ENCODE measurements at places on chromosomes 6 and 20.

DNA sequence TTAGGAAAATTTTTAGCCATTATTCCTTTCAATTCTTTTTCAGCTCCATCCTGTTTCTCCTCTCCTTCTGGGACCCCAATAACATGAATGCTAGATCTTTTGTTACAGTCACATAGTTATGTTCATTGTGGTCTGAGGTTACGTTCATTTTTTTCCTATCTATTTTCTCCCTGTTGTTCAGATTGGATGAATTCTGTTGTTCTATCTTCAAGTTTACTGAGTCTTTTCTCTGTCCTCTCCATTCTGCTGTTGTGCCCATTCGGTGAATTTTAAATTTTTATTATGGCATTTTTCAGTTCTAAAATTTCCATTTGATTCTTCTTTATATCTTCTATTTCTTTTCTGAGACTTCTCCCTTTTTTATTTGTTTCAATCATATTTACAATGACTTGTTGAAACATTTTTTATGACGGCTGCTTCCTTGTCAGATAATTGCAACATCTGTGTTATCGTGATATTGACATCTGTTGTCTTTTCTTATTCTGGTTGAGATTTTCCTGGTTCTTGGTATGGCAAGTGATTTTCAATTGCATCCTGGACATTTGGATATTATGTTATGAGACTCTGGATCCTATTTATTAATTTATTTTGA, 12.6 kb upstream of the DDR1 start:
- DNase-seq: no peak

- no peak for DNase-seq
These were observed 71.1 kb downstream of the PERP start for GRCh38 chr6:138036111-138036510.

DNA sequence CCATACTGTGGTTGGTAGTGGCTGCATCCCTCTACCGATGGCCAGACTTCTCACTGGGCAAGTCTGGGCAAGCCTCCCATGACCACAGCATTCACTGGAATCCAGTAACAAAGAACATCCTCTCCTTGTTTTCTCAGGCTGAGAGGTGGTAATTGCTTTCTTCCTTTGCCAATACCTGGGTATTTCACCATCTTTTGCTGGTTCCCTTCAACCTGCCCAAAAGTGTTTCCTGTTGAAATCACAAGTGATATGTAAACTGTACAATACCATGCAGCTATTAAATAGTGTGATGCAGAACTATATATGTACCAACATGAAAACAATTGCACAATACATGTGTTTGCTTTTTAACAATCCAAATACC, at the start of gene PTCHD4:
Gene PTCHD4 (minus strand): TSS at position 55 of the 364 bp plus-strand sequence. CDS start 42,240 bp downstream, outside the sequence.
- no peak for DNase-seq

DNA sequence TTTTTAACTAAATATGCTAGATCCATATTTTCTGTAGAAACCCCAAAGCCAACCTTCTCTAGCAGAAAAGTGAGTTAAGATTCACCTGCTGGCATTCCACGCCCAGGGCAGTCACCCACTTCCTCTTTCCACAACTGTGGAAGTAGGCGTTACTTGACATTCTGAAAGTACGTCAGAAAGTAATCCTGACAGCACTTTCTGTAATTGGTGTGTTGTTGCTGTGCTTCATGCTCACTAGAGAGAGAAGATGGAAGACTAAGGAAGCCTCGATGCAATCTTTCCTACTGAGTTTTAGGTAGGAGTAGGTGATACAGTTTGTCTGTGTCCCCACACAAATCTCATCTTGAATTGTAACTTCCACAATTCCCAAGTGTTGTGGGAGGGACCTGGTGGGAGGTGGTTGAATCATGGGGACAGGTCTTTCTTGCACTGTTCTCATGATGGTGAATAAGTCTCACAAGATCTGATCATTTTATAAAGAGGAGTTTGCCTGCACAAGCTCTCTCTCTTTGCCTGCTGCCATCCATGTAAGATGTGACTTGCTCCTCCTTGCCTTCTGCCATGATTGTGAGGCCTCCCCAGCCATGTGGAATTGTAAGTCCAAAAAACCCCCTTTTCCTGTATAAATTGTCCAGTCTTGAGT, 101.1 kb downstream of the MAP3K7 start:
- no peak for DNase-seq

DNA sequence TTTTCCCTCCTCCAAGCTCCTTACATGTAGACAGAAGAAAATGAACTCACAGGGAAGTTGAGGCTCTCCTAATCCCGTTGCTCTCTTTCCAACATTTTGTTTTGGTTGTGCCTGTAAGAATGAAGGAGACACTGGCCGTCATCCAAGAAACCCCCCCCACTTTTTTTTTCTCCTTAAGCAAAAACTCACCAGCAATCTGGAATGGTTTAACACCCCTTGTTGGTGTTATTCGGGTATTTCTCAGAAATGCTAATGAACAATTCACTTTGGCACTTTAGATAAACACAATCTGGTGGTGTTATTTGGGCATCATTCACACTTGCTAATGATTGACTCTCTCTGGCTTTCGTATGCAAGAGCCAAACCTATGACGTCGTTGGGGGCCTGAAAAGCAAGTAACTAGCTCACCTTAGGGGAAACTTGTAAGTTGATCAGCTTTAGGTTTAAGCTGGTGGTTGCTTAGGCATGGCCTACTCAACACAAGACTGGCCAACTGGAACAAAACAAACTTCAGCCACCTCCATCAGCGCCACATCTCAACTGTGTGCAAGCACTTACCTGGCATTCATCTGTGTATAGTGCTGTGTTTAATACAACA, 24.3 kb upstream of the OLIG3 start:
- no peak for DNase-seq

GRCh38 chr6:109313139-109313538, 69.1 kb downstream of the CD164 start:
- no peak for DNase-seq

DNA sequence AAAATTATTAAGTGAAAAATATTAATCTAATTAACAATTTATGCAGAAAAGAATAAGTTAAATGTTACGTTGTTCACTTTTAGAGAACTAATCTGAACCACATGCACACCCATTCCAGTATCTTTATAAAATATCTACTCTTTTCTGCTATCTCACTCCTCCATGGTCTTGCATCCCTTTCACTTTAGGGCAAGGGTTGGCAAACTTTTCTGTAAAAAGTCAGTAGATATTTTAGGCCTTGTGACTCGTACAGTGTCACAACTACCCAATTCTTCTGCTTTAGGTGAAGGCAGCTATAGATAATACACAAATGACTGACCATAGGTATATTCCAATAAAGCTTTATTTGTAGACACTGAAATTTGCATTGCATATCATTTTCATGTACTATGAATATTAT, 39.7 kb upstream of the SUPT3H start:
- no peak for DNase-seq

DNA sequence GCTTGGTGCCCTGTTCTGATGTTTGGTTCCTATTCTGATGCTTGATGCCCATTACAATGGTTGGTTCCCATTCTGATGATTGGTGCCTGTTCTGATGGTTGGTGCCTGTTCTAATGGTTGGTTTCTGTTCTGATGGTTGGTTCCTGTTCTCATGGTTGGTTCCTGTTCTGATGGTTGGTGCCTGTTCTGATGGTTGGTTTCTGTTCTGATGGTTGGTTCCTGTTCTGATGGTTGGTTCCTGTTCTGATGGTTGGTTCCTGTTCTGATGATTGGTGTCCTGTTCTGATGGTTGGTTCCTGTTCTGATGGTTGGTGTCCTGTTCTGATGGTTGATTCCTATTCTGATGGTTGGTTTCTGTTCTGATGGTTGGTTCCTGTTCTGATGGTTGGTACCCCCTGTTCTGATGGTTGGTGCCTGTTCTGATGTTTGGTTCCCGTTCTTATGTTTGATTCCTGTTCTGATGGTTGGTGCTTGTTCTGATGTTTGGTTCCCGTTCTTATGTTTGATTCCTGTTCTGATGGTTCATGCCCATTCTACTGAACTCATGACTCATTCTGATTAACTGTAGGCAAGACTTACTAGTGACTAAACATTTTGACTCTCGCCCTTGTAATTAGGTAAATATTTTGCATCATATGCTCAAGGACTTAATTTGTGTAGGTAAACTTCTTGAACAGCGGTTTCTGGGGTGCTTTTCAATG, 146.2 kb downstream of the DLL1 start:
- no peak for DNase-seq

GRCh38 chr6:55184782-55185530, 10.6 kb downstream of the HCRTR2 start:
- no peak for DNase-seq

- DNase-seq: no peak
These were observed 14.3 kb upstream of the SIRT5 start for GRCh38 chr6:13559968-13560650.

GRCh38 chr6:112013051-112013450, 40.9 kb upstream of the CCN6 start:
- DNase-seq: no peak

- no peak for DNase-seq
These were observed 931 bp downstream of the UFL1 start for GRCh38 chr6:96522465-96523009.

DNA sequence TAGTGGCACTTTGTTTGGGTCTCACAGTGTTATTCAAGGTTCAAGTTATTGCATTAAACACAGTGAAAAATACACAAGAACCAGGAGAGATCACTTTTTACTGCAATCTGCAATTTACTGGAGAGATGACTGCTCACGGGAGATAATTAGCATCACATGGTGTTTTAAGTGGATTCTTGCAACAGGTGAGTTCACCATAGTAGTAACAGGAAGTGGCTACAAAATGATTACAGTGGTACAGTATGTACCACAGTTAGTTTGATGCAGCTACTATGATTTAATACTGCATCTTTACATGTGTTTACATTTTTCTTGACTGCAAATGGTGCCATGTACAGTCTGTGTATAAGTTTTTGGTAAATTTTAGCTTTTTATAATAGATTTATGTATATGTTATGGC, 96.5 kb upstream of the SCP2D1 start:
- DNase-seq: no peak

GRCh38 chr20:9177278-9177677, 108.4 kb downstream of the PLCB4 start:
- no peak for DNase-seq

DNA sequence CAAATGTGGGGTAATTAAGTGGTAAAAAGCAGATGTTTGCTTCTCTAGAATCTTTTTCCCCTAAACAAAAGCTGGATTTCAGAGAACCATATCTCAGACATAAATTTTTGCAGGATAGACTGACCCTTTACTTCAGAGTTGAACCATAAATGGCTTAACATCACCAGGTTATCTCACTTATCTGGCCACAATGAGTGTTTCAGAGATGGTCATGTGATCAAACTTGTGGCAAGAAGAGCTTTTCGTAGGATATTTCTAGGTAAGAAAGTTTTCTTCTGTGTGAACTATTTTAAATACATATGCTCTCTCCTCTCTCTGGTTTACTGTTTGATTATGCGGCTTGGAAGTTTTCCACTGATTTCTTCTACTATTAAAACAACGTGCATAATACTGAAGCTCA, 270.2 kb upstream of the TFAP2D start:
- no peak for DNase-seq

- no peak for DNase-seq
These were observed 14.2 kb upstream of the FOXC1 start for GRCh38 chr6:1595271-1596087.

DNA sequence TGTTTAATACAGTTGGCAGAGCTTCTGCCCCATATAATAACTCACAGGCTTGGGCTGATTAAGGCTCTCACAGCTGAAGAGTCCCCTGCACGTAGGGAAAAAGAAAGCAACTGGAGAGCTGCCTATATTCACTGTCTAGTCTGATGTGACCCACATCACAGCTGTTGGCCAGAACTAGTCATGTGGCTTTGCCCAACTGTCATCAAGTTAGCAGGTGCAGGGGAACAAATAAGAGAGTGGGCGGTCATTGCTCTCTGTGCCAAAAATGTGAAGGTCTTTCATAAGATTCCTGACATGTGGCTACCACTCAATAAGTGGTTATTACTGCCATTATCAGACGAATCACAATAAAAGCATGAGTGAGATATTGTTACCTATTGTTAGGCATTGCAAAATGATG, 665.2 kb downstream of the DOK5 start:
- DNase-seq: no peak

DNA sequence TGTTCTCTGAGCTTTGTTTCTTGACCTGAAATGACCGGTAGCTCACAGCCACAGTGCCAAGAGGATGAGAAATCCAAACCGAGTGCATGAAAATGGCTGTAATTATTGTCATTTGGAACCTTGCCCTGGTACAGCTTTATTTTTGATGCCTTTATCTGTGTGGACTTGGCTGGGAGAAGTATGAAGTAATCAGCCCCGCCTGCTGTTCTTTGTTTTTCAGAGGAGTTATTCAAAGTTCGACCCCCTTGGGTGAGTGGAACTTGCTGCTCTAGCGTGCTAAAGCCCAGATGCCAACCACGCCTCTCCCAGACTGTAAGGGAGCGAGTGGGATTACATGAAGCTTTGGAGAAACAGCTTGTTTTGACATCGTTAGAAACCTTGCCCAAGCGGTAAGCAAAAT, 48.3 kb downstream of the ECT2L start:
- no peak for DNase-seq

DNA sequence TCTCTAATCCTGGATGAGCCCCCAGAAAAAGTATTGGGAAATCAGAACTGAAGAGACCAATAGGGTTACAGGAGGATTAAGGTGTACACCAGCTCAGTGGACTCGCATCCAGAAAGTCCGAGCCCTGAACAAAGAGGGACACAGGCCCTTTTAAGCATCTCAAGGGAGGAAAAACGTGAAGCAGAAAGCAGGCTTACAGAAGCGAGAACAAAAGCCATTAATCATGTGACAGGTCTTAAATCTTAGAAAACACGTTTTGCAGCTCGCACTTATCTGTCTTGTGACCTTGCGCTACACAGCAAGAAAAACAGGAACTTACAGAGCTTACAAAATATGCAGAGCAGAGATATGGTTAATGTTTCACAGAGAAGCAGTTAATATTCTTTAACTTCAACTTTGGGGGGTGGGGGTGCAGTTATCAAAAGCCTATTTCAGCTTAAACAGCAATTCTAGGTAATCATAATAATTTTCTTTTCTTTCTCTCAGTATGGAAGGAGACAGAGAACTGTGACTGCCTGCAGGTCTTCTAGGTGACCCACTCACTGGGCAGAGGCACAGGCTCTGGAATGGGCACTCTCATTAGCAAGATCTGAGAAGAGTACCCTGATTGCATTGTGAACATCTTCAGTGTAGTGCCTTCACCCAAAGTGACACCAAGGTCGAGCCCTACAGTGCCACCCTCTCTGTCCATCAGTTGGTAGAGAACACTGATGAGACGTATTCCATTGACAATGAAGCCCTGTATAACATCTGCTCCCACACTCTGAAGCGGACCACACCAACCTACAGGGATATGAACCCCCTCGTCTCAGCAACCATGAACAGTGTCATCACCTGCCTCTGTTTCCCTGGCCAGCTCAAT, 65.0 kb upstream of the MOCS1 start:
- no peak for DNase-seq

DNA sequence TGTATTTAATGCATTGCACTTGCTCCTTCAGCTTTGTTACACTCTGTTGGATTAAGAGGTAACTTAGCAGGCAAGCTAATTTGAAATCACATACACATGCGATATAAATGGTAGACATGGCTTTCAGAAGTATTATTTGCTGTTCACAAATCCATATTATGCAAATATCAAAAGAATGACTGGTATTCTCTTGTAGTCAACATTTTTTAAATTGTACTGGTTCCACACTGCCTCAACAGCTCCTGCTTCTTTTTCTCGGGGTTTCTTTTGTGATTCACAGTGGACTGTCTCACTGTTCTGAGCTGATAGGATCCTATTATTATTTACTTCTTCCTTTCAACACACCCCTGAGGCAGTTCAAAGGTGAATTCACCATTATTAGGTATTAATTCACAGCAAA, 927.4 kb downstream of the KIF16B start:
- DNase-seq: no peak
